ENCODE measurements at places on chromosomes 16 and 17.
A peak's percentile ranks its signal among the peaks of the same experiment; 100 is the strongest.

- DNase-seq, result no peak
Measured at GRCh38 chr16:28051486-28051885, 12.0 kb downstream of the GSG1L start.

DNA sequence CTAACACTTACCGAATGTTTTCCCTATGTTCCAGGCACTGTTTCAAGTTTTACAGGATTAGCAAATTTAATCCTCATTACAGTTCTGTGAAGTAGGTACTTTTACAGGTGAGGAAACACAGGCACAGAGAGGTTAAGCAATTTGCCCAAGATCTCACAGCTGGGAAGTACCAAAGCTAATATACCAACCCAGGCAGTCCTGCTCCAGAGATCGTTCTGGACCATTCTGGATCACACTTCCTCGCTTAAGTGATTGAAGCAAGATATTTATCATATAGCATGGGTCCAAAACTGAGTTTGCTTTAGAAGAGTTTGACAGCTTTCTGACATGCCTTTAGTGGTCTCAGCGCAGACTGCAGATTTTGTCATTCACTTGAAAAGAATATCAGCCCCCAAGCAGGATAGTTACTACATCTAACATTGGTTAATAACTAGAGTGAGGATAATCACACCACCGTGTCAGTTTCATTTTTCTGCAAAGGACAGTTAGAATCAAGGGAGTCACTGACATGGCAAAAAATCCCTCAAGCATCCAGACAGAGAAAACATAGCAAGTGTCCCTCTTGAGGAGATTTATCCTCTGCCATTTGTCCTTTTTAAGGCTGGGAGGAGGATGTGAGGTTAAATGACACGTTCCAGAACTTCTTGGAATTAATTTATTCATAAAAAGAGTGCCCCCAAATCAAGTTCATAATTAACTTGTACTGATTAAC, 5.1 kb downstream of the HS3ST3B1 start:
- no peak for DNase-seq

- DNase-seq, result peak; percentile 45
Measured at GRCh38 chr17:47717261-47717697, 15.8 kb upstream of the TBX21 start.

- DNase-seq, result no peak
Measured at GRCh38 chr16:10663146-10663545, 31.6 kb downstream of the TEKT5 start.

- no peak for DNase-seq
Measured at GRCh38 chr17:51006601-51007000, 114.1 kb downstream of the SPAG9 start.

GRCh38 chr16:25007284-25007984, 7.7 kb downstream of the ARHGAP17 start:
- no peak for DNase-seq

- no peak for DNase-seq
Measured at GRCh38 chr16:53876811-53877210, 172.9 kb downstream of the FTO start.

DNA sequence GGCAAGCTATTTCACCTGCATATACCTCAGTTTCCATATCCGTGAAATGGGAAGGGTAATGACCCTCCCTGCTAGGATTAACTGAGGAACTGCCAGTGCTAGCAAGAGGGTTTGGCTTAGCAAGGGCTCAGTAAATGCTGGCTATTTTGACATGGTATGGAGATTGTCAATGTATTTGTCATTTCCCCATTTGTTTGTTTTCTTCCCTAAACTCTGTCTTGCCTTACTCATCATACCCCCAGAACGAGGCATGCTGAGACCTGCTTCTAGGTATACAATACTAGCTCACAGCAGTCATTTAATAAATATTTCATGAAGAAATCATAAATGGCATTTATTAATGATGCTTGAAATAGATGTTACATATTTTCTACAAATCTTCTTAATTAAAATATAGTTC, 124.0 kb downstream of the DYNLRB2 start:
- no peak for DNase-seq

DNA sequence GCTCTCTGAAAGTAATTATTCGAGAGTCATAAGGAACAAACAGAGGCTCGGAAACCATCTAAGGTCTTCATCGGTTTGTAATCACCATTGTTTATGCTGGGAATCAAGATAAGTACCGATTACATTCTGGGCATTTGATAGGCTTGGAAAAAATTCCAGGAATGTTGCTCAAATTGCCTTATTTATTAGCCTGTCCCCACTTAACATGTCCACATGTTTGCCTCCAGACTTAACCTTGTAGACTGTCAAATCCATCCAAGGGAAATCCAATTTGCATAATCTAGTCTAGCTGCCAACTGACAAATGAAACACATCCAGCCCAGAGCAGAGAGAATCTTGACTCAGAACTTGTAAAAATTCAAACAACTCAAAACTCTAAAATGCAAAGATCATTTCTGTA, 51.3 kb upstream of the TMC5 start:
- DNase-seq, result no peak
